AG09319 (cell line): ENCODE measurements at places on chromosomes 3 and 15.

DNA sequence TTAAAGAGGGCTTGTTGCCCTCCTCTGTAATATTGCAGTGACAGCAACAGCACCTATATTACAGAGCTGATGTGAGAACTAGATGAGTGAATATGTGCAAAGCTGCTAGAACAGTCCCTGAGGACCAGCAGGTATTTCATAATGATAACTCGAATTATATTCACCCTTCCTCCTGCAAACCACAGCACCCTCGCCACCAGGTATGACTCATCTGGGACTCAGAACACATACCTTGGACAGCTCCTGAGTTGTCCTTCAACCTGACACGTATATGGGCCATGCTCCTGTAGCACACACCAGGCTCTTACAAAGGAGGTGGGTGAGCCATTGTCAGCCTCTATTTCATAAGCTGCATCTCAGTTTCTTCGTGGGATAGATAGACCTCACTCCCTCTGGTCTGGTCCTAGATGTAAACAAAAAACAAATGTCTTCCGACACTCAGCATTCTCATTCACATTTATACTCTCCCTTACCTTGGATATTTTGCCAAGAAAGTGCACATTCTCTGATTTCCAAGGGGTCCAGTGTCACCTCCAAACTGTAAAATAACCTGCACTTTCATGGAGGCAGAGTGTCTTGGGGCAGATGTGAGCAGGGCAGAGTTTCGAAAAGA lies 124.5 kb downstream of the TLE3 start:
- no peak for DNase-seq

GRCh38 chr3:156397534-156397933 lies 157.4 kb downstream of the SSR3 start:
- DNase-seq = no peak

- DNase-seq = no peak
Observed at GRCh38 chr3:17030956-17031652, 146.3 kb downstream of the PLCL2 start.

- DNase-seq = no peak
Observed at GRCh38 chr3:150357923-150358607, 50.0 kb upstream of the TSC22D2 start.

DNA sequence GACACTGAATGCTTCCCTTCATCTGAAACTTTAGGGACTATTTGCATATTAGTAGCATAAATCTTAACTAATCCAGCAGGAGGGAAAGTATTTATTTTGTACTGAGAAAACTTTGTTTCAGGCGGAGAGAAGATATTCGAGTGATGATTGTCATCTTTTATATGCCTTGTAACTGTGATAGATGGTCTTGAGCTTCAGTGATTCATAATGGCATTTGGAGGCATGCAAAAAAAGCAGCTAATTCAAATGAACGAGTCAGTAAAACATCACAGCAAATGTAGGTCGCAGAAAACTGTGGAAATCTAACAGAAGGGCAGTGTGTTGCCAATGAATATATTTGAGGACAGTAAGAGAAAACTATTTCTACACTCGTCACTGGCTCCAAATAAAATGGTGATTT lies 643.7 kb upstream of the NAALADL2 start:
- DNase-seq = no peak

DNA sequence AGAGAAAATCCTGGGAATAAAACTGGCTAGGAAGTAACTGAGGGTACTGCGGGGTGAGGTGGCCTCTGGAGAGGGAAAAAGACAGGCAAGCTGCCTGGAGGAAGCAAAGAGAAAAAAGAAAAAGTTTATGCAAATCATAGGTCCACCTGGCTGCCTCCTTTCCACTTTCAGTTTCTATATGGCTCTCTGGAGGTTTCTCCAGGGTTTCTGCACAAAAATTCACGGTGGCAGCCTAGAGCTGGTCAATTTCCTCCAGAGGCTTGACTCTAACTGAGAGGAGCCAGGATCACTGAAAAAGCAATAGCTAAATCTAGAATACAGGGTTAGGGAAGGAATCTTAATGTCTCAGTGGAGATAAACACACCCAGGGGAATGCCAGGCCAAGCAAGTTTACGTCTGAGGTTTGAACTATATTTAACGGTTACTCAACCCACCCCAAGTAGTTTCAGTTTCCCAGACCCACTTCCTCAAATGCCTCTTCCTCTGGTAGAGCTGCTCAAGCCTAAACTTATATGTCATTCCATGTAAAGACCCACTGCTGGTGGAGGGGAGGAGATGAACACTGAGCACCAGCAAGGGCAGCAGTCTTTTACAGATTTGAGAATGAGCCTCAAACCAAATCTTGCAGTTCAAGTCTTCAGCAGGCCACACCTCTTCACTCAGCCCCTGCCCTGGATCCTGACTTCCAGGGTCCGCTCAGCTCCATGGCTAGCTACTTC lies 5.7 kb downstream of the LYSMD2 start:
- DNase-seq = no peak

GRCh38 chr3:65914032-65914739 lies 124.5 kb downstream of the MAGI1 start:
- no peak for DNase-seq

DNA sequence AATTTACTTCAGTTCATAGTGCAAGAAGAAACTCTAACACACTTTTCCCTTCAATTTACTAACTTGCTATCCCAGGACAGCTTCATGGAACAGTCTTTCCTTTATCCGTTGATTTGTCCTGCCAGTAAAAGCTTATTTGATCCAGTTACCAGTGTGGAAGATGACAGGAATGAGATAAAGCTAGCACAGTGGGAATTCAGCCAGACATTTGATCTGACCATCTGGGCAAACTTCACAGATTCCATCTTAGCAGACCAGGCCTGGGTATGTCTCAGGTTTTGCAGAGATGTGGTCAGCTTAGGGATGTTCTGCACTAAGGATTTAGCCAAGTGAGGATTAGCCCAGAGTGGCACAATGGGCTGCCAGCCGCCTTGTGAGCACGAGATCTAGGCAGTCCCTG lies 19.7 kb downstream of the CEMIP start:
- DNase-seq = no peak

DNA sequence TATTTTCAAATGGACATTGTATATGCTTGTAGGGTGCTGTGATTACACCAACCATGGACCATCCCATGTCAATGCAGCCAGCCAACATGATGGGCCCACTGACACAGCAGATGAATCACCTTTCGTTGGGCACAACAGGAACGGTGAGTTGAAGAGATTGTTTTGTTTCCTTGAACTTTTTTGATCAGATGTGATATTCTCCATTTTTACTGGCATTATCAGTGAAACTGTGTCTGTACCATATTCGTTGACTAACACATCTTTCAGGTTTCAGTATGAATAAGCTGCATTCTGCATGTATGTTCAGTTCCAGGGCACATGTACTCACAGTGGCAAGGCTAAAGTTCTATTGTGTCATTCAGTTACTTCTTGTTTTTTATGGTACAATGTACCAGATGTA lies 655.2 kb downstream of the RBMS3 start:
- no peak for DNase-seq

GRCh38 chr3:142586803-142587406 lies 8.4 kb upstream of the ATR start:
- peak; percentile 39 for DNase-seq

DNA sequence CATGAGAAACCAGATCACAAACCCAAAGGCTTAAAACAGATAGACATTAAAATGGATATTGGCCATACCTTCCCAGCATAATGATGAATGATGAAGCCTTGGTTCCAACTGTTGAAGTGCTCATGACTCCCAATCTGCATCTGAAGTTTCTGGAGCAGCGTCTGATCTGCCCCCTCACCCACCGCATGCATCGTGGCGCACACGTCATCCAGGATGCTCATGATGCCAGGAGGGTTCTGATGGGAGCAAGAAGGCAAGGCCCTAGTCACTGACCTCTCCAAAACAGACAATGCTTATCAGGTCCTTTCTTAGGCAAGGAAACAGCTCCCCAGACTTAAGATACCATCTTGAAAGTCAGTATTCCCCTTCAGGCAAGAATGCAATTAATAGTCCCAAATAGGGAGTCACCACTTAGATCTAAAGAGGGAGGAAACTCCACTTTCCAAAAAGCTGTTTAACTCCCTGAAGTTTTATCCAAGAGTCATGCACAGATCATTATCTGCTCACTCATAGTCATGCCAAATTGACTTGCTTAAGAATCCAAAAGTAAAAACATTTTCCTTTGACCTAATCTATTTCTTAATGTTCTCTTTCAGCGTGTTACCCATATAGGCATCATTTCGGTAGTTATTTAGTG lies 2.1 kb downstream of the LDHAL6B start:
- DNase-seq = no peak

GRCh38 chr15:58346361-58346760 lies 85.4 kb upstream of the LIPC start:
- DNase-seq = peak; percentile 44

- no peak for DNase-seq
Observed at GRCh38 chr15:76575679-76576078, 239.1 kb downstream of the ISL2 start.

GRCh38 chr3:73523661-73524060 lies 101.1 kb downstream of the PDZRN3 start:
- DNase-seq = no peak

- DNase-seq = no peak
Observed at GRCh38 chr3:171803044-171803443, 7.2 kb downstream of the PLD1 start.

GRCh38 chr3:55292360-55292759 lies 194.7 kb downstream of the WNT5A start:
- no peak for DNase-seq

- DNase-seq = no peak
Observed at GRCh38 chr3:119483101-119483500, 14.3 kb downstream of the POGLUT1 start.

GRCh38 chr3:70990723-70991122 lies 592.8 kb downstream of the FOXP1 start:
- no peak for DNase-seq

GRCh38 chr15:63892794-63893441 lies 59.2 kb upstream of the HERC1 start:
- DNase-seq = no peak

DNA sequence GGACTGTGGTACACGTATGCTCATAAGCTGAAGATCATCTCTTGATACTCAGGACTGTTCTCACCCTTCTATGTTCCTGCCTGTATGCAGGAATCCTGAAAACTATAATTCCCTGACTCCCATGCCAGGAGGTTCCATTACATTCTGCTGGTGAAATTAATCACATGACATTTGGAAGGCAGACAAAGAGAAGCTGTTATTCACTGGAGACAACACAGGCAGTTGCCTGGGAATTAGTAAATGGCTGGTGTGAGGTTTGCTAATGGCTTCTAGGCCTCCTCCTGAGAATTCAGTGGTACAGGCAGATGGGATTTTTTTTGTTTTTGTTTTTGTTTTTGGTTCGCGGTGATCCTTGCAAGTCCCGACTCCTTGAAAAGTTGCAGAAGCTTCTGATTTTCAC lies 91.4 kb downstream of the CTNNB1 start:
- DNase-seq = no peak

- no peak for DNase-seq
Observed at GRCh38 chr3:46208167-46208704, at the start of gene CCR1. Gene CCR1 (minus strand): TSS chr3:46208313. CDS start chr3:46204313, 4,000 bp downstream.

- DNase-seq = no peak
Observed at GRCh38 chr3:23402728-23403492, 199.8 kb downstream of the UBE2E2 start.

- no peak for DNase-seq
Observed at GRCh38 chr3:114644367-114644766, 350.5 kb downstream of the TIGIT start.

- DNase-seq = no peak
Observed at GRCh38 chr15:81894061-81894460, 151.8 kb downstream of the MEX3B start.

DNA sequence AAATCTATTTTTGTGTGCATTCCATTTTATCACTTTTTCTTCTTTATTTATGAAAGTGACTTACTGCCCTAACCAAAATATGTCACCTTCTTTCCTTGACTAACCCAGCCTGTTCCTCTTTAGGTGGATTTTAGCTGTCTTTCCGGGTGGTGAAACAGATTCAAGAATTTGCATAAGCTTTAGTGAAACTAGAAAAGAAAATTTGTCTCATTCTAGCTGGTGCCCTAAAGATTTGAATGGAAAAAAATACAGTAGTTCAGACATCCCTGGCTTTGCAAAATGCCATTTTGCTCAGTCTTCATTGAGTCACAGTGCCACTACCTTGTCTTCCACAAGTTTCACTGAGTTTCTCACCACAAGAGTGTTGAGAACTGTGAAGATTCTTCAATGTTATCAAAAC lies 28.2 kb upstream of the CCDC50 start:
- no peak for DNase-seq

- peak; percentile 73 for DNase-seq
Observed at GRCh38 chr15:43911235-43911781, 84.5 kb downstream of the WDR76 start.

GRCh38 chr15:49428409-49429095 lies 5.5 kb downstream of the FGF7 start:
- DNase-seq = peak; percentile 75

DNA sequence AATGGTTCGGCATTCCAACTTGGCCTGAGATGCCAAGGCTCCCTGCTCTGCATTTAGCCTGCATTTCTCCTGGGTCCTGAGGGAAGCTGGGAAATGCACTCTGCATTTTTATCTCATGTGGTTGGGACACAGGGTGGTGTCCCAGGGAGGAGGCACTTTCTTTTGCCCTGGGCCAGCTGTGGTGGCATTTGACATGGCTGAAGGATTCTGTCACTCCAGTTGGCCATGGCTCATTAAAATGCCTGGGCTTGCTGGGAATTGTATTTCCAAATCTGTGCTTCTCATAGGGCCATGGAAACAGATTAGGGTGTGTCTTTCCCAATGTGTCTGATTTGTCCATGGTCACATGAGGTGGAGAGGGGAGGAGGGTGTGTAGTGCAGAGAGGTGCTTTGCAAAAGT lies 128.3 kb upstream of the RGMA start:
- no peak for DNase-seq

DNA sequence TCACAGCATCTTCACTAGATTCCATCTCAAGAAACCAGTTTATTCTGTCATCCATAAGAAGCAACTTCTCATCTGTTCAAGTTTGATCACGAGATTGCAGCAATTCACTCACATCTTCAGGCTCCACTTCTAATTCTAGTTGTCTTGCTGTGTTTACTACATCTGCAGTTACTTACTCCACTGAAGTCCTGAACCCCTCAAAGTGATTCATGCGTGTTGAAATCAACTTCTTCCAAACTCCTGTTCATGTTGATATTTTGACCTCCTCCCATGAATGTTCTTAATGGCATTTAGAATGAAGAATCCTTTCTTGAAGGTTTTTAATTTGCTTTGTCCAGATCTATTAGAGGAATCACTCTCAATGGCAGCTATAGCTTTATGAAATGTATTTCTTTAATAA lies 287.6 kb upstream of the TBL1XR1 start:
- no peak for DNase-seq

- DNase-seq = no peak
Observed at GRCh38 chr3:99646107-99646435, 7.7 kb downstream of the COL8A1 start.
